ENCODE measurements at places on chromosomes 2 and 18.

DNA sequence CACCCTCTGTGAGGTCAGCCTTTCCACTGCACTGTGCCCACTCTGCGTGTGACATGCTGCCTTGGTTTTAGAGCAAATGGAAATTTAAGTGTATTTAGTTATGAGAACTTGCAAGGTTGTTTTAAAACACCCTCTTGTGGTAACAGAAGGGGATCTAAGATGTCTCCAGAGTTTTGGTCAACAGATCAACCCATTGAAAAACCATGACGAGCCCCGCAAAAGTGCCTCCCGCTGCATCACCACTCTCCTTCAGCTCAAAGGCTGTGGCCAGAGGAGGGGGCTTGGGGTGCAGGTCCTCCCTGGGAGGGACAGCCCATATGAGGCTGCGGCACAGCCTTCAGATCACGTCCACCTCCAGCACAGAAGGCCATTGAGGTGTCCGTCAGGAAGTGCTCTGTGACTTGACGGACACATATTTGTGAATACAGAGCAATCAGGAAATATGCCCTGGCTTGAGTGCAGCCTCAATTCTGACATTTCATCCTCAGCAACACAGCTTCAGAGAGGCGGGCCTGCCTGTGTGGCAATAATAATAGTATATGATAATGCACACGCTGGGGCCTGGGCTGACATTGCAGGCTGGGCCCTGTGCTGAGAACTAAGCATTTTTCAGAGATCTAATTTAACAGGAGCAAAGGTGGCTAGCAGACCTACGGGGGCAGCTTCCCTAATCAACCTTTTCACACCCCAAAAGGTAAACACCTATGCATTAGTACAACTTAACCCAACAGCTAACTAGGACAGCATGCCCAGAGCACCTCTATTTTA is 213.9 kb downstream of the ANAPC1 start:
- DNase-seq: no peak

DNA sequence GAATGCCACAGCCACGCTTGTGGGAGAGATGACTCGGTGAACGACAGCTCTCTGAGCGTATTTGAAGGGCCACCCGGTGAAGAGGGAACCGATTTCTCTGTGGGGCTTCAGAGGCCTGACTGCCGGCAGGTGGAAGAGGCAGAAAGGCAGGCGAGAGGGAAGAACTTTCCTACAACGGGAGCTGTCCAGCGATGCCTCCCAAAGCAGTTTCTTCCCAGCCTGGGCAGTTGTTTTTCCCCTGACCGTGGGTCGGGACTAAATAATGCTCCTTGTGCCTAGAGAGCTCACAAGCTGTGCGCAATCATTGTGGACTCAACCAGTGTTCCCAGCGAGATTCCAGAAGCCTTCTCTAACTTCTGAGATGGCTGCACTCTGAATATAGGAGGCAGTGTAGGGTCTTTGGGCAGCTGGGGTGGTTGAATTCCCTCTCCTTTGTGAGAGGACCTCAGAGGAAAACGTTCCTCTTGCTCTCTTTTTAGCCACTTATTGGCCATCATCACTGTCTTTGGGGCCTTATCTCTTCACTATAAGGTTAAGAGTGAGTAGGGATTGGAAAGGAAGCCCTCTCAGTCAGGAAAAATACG is 710 bp downstream of the SEC11C start:
- DNase-seq: no peak

DNA sequence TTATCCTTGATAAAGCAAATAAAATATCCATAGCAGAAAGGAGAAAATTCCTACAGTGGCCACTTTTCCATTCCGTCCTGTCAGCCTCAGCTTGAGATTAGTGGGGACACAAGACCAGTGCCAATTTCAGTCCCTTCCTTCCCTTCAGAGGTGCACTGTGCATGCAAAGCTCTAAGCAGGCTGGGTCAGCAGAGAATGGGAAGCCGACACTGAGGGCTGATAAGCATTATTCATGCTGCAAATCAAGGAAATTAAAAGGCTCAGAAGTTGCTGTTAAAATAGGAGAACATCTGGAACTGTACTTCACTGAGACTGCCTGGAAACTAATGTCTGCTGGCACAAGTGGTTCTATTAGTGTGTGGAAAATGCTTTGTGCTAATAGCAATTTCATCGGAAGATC is 534.3 kb downstream of the ADCYAP1 start:
- no peak for DNase-seq

GRCh38 chr2:192377173-192377572 is 182.4 kb upstream of the TMEFF2 start:
- no peak for DNase-seq

DNA sequence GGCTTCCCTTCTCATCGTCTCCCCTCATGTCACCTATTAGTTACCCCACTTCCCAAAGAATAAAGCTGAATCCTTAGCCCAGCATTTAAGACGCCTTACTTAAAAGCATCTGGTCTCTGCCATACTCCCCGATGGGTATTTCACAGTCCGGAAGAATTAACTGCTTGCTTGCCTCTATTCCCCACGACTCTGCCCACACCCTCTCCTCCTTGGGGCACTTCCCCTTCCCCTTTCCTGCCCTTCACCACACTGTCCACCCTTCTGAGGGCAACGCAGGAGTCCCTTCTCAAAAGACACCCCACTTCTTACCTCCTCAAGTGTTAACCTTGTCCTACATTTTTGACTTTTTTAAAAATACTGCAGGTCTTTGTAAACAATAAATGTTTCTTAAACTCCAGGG is 60.1 kb upstream of the RMP24 start:
- DNase-seq: no peak

All from NCI-H446 treated with DMSO at 0.1 percent for 48 hours (cell line).